ENCODE measurements at places on chromosomes 16 and 17. TPM values are rescaled to one million over a fixed set of nuclear protein-coding genes. Genes with fewer than 3 reads are reported as not detected.

GRCh38 chr17:32995416-32996045 is 3.9 kb downstream of the SPACA3 start:
- DNase-seq = no peak

DNA sequence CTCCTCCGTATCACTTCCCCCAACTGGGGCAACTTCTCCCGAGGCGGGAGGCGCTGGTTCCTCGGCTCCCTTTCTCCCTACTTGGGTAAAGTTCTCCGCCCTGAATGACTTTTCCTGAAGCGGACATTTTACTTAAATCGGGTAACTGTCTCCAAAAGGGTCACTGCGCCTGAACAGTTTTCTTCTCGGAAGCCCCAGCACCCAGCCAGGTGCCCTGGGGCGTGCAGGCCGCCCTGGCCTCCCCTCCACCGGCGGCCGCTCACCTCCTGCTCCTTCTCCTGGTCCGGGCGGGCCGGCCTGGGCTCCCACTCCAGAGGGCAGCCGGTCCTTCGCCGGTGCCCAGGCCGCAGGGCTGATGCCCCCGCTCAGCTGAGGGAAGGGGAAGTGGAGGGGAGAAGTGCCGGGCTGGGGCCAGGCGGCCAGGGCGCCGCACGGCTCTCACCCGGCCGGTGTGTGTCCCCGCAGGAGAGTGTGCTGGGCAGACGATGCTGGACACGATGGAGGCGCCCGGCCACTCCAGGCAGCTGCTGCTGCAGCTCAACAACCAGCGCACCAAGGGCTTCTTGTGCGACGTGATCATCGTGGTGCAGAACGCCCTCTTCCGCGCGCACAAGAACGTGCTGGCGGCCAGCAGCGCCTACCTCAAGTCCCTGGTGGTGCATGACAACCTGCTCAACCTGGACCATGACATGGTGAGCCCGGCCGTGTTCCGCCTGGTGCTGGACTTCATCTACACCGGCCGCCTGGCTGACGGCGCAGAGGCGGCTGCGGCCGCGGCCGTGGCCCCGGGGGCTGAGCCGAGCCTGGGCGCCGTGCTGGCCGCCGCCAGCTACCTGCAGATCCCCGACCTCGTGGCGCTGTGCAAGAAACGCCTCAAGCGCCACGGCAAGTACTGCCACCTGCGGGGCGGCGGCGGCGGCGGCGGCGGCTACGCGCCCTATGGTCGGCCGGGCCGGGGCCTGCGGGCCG is 1.6 kb downstream of the HIC1 start:
- DNase-seq = no peak

The PTRH2 gene
- total RNA-seq = 7.9 TPM

- peak; percentile 10 for DNase-seq
Observed at GRCh38 chr16:79012671-79013434, 587.7 kb downstream of the MAF start.

DNA sequence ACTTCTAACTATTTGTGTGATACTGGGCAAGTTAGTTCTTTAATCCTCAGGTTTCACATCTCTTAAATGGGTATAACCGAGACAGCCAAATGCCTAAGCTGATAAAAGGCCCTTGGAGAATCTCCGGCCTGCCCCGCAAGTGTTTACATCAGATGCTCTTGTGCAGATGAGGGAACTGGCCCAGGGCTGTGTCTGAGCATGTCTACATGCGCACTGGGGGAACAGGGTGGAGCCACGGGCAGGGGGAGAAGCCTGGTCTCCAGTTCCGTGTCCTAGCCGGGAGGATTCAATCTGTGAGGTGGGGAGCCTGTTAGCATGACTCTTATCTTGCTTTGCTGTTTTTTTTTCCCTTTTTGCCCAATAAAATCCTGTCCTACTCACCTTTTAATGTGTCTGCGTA is 222.9 kb downstream of the CDH8 start:
- DNase-seq = no peak

DNA sequence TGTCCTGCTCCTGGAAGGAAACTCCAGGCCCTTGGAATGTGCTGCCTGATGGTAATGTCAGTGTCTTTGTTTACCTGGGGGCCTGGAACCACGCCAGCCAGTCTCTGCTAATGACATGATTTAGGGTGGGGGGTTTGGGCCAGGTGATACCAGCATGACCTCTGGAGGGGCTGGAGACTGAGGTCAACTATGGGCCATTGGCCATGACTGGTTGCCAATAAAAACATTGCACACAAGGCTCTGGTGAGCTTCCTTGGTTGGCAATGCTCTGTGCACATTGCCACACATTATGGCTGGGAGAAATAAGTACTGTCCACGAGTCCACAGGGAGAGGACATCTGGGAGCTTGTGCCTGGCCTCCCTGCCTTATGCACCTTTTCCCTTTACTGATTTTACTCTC is 52.5 kb downstream of the LITAF start:
- DNase-seq = no peak

The PERCC1 gene
- total RNA-seq = 3.1 TPM

GRCh38 chr17:17079761-17080160 is 37.5 kb downstream of the MPRIP start:
- no peak for DNase-seq

DNA sequence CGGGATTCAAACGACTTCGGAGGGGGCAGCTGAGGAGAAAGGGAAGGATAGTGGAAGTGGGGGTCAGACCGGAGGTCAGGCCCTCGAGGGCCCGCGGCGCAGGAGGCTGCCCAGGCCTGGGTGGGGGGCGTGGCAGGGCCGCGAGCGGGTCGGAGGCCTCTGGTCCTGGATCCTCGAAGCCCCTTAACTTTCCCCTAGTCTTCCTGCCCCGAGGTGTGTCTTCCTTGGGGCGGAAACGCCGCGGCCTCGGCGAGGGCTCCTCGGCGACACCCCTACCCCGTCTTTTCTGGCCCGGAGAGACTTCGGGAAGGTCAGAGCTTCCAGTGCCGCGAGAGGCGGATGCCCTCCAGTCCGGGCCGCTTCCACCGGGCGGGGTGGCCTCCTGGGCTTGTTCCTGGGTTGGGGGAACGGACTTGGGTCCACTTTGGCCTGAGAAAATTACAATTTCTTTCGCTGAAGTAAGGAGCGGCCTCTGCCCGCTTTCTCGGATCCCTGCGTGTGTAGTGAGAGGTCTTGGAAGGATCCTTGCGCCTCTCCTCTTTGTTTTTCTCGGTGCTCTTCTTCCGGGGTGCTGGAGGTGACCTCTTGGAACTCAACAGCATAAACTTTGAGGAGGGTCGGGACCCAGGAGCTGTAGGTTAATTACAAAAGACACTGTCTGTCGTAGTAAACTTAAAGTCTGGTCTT is 491 bp downstream of the IST1 start:
- peak; percentile 41 for DNase-seq

- DNase-seq = no peak
Observed at GRCh38 chr16:68367030-68367429, 56.2 kb downstream of the PRMT7 start.

DNA sequence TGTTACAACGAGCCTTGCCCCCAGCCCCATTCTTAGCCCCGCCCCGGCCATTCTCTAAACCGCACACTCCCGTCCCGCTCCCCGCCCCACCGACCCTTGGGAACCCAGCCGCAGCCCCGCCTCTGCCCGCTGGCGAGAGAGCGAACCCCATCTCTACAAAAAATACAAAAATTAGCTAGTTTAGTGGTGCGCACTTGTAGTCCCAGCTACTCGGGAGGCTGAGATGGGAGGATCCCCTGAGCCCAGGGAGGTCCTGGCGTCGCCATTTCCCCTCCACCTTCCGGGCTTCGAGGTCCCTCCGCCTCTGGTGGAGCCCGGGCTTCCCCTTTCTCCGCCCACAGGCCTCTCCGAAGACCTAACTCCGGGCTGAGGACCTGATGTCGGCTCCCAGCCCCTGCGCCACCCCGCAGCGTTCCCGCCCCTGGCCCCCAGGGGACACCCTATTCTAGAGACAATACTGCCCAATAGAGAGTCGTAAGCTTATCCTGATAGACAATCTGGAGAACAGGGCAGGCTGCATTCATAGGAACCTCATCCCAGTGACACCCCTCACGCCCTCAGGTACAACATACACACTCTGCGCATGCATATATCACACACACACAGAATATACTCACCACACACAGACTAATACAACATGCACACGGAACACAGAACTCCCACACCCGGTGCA is 480 bp upstream of the PROCA1 start:
- peak; percentile 56 for DNase-seq

The RAB11FIP4 gene
- 13.2 TPM for total RNA-seq

The KRT28 gene
- 3.6 TPM for total RNA-seq

The CIAO3 gene
- 32.5 TPM for total RNA-seq

The LUC7L3 gene
- 62.4 TPM for total RNA-seq

The KRTAP4-4 gene
- total RNA-seq = 2.6 TPM

- no peak for DNase-seq
Observed at GRCh38 chr16:69703638-69704037, 22.7 kb downstream of the NQO1 start.

The TP53TG3B gene
- not detected for total RNA-seq

The MCRIP2 gene
- total RNA-seq = 24.6 TPM

DNA sequence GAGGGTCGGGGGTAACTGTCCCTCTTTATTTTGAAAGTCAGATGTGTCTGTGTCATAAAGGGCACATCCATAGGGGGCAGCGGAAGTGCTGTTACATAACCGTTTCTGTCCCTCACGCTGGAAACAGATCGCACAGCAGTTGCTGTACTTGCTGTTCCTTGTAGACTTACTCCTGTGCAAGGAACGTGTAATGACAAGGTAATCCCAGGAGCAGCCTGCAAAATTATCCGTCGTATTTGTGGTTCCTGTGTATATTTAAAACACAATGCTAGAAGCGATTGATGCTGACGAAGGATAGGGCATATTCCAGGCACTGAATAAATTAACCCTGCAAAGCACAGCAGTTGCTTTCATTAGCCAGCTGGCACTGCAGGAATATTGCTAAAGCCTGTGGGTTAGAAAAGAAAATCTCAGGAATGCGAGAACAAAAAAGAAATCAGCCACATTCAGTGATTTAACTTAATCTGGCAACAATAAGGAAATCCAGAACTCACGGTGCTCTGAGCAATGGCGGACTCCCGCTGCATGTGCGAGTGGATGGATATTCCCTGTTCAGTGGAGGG is 76.2 kb downstream of the SPECC1 start:
- no peak for DNase-seq

- DNase-seq = no peak
Observed at GRCh38 chr16:67858500-67858899, 11.0 kb upstream of the CENPT start.

The KRT20 gene
- 3.4 TPM for total RNA-seq

DNA sequence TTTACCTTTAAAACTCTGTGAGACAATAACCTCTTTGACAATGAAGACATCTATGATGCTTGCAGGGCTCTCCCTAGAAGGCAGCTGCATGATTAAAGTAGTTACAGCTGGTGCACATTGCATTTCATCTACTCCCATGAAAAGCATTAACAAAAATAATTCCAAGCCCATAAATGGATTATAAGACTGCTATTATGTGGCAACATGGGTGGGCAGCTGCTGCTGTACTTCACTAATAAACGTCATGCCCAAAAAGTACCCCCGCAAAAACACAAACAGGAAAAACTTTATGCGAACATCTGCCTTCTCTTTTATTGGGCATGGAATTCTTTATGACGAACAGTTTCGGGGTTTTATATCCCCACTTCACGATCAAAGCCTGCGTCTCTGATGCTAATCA is 224.9 kb downstream of the CA10 start:
- no peak for DNase-seq

GRCh38 chr16:17483351-17483750 is 12.6 kb upstream of the XYLT1 start:
- no peak for DNase-seq

The FMNL1 gene
- 3.1 TPM for total RNA-seq

All from umbilical cord (tissue), 2 donors.